ENCODE measurements at places on chromosomes 7 and 10.

GRCh38 chr10:119061352-119061751 lies 19.3 kb downstream of the EIF3A start:
- no peak for ATAC-seq

DNA sequence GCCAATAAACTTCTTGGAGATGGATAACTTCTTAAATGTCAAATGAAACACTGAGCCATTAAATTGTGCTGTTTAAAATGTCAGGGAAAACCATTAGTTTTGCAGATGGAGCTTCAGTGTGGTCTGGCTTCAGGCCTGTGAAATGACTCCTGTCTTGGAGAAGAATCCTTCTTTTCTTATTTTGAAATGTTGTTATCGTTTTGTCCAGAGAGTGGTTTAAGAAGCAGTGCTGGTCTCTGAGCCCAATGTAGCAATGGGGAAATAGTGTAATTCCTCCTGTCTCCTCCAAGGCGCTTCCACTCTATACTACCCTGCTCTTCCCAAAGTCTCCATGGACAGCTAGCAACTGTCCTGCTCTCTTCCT lies 177.6 kb downstream of the REEP3 start:
- no peak for ATAC-seq

DNA sequence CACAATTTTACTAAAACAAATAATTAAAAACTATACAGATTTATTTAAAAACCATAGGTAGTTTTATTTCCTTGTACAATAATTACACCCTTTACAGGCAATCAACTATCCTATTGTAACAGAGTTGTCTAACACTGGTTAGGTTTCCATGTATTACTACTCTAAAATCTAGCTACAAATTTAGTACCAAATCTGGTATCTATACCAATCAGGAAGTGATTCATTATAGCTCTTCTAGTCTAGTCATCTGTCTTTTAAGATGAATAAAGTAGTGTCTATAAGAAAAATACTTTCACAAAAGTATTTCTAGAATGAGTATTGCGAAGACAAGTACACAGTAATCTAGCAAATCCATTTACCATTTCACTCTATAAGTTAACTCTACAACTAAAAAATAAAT lies 16.9 kb downstream of the ZNF800 start:
- peak; percentile 99 for ATAC-seq

GRCh38 chr10:74888962-74889661 lies 62.7 kb downstream of the KAT6B start:
- peak; percentile 35 for ATAC-seq
